Occipital lobe (tissue), 3 donors: ENCODE measurements at places on chromosomes 5 and 9. TPM values are rescaled to one million over a fixed set of nuclear protein-coding genes. Genes with fewer than 3 reads are reported as not detected.

IL33 gene
- 20.7 TPM for total RNA-seq

HEMGN gene
- total RNA-seq: 3.9 TPM

LURAP1L gene
- total RNA-seq: 0.94 TPM

PCDHA12 gene
- 19.8 TPM for total RNA-seq

FGF18 gene
- total RNA-seq: 0.62 TPM

TMEM174 gene
- not detected for total RNA-seq

PCDHGB1 gene
- 7.8 TPM for total RNA-seq

RNF130 gene
- 78.0 TPM for total RNA-seq

GRXCR2 gene
- not detected for total RNA-seq

FAM221B gene
- not detected for total RNA-seq

ATOSB gene
- 11.4 TPM for total RNA-seq

PCDHGA10 gene
- total RNA-seq: 12.0 TPM

PCDHA9 gene
- 18.6 TPM for total RNA-seq

RASGRF2 gene
- 20.0 TPM for total RNA-seq

CSF2 gene
- not detected for total RNA-seq

ST6GALNAC4 gene
- total RNA-seq: 10.5 TPM

IFNA2 gene
- total RNA-seq: not detected

SURF4 gene
- total RNA-seq: 88.6 TPM

BSPRY gene
- not detected for total RNA-seq

ABLIM3 gene
- 5.8 TPM for total RNA-seq

HACD4 gene
- total RNA-seq: 0.94 TPM

SPINK4 gene
- not detected for total RNA-seq

FOXD1 gene
- 0.94 TPM for total RNA-seq

AGXT2 gene
- total RNA-seq: not detected

OCLN gene
- total RNA-seq: 3.6 TPM

HIGD2A gene
- total RNA-seq: 26.4 TPM

IFNK gene
- not detected for total RNA-seq

RGS7BP gene
- 17.6 TPM for total RNA-seq

SLC46A2 gene
- not detected for total RNA-seq

C5orf52 gene
- not detected for total RNA-seq

AFAP1L1 gene
- 3.7 TPM for total RNA-seq

COL23A1 gene
- total RNA-seq: 0.16 TPM

TSSK1B gene
- 0.16 TPM for total RNA-seq

PKN3 gene
- 0.31 TPM for total RNA-seq

CXCL14 gene
- total RNA-seq: 9.5 TPM

ACER2 gene
- total RNA-seq: 11.4 TPM

C9orf50 gene
- total RNA-seq: not detected

FIBCD1 gene
- 1.4 TPM for total RNA-seq
